Dermis lymphatic vessel endothelial cell (primary cell): ENCODE measurements at places on chromosomes 2 and 18. TPM values are rescaled to one million over a fixed set of nuclear protein-coding genes. Genes with fewer than 3 reads are reported as not detected.

TFCP2L1 gene
- not detected in 2 replicates for total RNA-seq

RIT2 gene
- not detected in 2 replicates for total RNA-seq

SCN9A gene
- 0.54 and 0.86 TPM in 2 replicates for total RNA-seq

TDRD15 gene
- not detected in 2 replicates for total RNA-seq

RNF152 gene
- total RNA-seq: 126 and 189 TPM in 2 replicates

GNAL gene
- 0.26 and 0.33 TPM in 2 replicates for total RNA-seq

SIX2 gene
- total RNA-seq: 0.11 TPM in 1 of 2 replicates, not detected in the other

DSG3 gene
- not detected in 2 replicates for total RNA-seq
